ENCODE measurements at places on chromosomes 4 and X.

DNA sequence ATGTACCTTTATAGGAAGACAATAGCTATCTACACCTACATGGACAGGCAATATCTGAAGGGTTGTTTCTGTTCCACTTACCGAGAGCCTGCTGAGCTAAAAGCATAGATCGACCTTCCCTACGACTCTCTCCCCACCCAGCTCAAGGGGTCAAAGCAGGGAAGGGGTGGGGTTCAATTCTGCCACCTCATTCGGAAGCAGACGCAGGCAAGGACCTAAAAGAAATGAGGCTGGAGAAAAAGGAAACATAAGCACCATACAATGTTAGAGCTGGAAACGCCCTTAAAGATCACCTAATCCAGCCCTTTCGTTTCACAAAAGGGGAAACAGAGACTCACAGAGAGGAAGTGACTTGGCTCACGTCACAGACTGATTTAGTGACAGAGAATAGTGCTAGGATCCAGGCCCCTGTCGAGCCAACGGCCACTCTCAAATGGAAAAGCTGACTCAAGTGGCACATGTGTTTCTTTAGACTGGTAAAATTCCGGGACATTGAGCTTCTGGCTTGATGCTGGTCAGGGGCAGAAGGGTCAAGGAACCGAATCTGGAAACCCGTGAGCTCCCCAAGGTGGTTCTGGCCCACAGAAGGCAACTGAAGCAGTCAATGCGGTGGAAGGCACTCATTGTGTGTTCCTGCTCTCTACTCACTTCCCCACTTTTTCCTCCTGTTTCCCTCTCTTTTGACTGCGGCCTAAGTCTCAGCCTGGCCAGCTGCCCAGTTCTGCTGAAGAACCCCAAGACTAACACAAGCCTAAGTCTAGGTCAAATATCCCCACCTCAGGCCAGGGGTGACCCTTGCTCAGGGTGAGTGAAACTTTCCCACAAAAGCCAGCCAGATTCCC, 7.5 kb downstream of the SEPTIN6 start:
- DNase-seq = no peak

- no peak for DNase-seq
Observed at GRCh38 chr4:2339458-2340271, 77.8 kb upstream of the MXD4 start.

DNA sequence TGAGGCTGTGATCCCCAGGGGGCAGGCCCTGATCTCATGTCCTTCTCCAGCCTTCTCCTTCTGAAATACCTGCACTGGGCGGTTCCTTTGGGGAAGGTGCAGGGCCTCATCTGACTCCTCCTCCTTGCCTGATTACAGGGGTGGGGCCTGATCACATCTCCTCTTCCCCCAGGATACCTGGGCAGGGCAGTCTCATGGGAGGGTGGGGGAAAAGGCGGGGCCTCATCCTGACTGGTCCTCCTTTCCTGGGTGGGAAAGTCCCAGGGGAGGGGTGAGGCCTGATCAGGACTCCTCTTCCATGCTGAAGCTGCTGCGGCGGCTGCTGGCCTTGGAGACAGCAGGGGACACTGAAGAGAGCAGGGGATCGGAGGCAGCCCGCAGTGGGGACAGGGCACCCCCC, 13.3 kb downstream of the TFE3 start:
- DNase-seq = peak; percentile 88

- peak; percentile 83 for DNase-seq
Observed at GRCh38 chrX:45849261-45849862, 648.7 kb upstream of the DIPK2B start.

DNA sequence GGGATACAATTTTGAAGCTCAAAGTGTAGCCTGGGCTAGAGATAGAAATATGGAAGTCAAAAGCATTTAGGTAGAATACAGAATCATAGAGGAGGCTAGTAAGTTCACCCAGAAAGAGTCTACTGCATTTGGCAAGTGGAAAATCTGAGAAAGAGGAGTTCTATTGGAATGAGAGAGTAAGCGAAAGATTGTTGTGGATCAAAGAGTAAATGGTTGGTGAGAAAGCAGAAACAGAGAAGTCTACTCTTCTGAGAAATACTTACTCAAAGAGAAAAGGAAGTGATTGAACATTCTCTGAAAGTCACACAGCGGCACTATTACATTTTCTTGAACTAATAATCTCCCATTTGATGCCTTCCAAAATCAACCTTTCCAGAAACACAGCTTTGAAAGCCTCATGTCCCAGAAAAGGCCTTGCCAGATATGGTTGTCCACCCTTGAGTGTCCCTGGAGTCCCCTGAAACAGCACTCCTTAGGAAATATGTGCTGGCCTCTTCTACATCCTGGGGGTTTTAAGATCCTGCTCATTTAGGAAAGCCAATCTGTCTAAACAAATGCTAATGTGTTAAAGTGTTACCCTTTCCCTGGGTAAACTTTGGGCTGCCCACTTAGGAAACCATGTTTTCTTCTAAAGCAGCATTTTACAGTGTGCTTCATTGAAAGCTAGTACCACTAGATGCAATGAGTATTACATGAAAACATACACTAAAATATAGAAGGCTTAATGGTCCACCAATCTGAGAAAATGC, 132.6 kb downstream of the INPP4B start:
- DNase-seq = no peak

GRCh38 chrX:53319614-53320542, 38.5 kb upstream of the IQSEC2 start:
- DNase-seq = no peak

GRCh38 chrX:87392369-87392768, 125.2 kb upstream of the KLHL4 start:
- no peak for DNase-seq

GRCh38 chr4:90816754-90817153, 689.6 kb downstream of the CCSER1 start:
- DNase-seq = no peak

DNA sequence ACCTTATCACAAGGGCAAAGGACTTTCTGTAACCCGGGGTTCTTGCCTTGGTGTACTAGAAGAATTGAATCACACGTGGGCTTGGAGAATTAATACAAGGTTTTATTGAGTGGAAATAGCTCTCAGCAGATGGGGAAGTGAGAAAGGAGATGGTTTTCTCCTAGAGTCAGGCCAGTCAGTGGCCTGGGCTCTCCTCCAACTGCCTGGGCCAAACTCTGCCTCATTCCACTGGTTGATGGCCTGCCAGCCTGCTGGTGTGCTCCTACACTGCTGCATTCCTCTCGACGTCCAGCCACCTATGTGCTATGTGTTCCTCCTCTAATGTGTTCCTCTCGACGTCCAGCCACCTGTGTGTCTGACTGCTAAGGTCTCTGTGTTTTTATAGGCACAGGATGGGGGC, 35.3 kb upstream of the SPIN2A start:
- no peak for DNase-seq

DNA sequence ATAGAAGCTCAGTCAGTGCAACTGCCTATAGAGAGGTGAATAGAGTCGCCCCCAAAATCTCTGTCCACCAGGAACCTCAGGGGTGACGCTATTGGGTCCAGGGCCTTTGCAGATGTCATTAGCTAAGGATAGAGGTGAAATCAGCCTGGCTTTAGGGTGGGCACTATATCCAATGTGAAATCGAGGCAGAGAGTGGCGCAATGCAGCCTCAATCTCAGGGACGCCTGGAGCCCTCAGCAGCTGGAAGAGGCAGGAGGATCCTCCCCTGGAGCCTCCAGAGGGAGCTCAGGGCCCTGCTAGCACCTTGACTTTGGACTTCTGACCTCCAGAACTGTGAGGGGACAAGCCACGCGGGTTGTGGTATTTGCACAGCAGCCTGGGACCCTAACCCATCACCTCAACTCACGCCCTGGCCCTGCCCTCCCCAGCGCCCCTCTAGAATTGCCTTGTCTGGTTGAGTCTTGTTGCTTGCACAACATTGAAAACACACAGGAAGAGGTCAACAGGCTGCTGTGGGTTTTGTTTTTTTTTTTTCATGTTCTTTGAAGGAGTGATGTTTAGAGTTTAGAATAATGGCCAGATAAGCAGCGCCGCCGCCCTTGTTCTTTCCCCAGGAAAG, 89.4 kb upstream of the PSAPL1 start:
- no peak for DNase-seq

DNA sequence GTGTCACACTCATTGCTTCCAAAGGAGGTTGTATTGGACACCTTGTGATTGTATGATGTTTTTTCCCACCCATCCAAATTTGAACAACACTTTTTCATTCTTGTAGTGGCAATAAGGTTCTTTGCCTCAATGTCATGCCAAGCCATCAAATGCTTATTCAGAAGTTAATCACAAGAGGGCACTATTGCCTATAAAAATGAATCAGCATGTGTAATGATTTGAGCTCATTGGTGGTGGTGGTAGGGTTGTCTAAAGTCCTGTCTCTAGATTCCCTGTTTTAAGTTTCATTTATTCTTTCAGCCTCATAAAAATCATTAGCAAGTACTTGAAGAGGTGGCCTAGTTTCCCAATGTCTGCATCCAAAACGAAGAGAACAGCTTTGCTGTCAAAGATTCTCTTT, 37.0 kb downstream of the IRS4 start:
- peak; percentile 44 for DNase-seq

GRCh38 chr4:40334591-40335524, at the start of gene CHRNA9:
Gene CHRNA9, plus strand, starts transcription at chr4:40335333. Its CDS starts 135 bp downstream, at chr4:40335468.
- DNase-seq = no peak

DNA sequence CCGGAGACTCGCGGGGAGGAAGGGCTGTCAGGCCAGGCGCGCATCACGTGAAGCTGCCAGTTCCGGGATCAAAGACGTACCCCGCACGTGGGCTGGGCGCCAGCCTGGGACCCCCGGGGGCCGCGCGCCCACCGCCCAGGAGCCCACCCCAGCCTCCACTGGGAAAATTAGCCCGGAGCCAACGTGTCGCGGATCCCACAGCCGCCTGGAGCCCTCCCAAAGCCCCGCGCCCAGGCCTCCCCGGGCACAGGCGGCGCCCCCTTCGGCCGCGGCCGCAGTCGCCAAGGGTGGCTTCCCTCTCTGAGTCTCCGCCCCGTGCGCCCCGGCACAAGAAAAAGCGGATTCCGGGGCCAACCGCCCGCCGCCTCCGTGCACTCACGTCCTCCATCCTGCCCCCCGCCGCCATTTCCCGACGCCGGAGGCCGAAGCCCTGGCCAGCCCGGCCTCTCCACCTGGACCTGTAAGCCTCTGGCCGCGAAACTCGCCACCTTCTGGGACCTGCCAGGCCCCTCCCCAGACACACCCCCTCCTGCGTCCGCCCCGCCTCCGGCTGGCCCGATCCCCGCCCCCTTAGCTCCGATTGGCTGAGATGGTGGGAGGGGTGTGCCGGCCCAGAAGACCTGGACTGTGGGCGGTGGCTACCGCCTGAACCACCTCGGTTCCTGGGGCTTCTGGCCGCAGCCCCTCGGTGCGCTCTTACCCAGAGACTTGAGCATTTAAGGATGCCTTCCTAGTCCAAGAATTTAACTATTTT, at the start of gene TMEM192:
TSS of gene TMEM192 (minus strand) at position 493 of the 754 bp plus-strand sequence. CDS start at position 406, 87 bp downstream.
- DNase-seq = peak; percentile 95

GRCh38 chr4:150127757-150128156, 49.5 kb downstream of the DCLK2 start:
- DNase-seq = no peak

GRCh38 chr4:8200302-8200975, 1.3 kb downstream of the SH3TC1 start:
- DNase-seq = peak; percentile 61
